NCI-H2227 treated with DMSO at 0.1 percent for 48 hours (cell line): ENCODE measurements at places on chromosomes 2 and 18.

GRCh38 chr18:32915516-32915915, 142.7 kb upstream of the KLHL14 start:
- no peak for DNase-seq

- no peak for DNase-seq
Measured at GRCh38 chr2:97931858-97932225, 63.9 kb downstream of the TMEM131 start.

GRCh38 chr18:12639990-12640880, 17.7 kb downstream of the SPIRE1 start:
- DNase-seq: no peak

DNA sequence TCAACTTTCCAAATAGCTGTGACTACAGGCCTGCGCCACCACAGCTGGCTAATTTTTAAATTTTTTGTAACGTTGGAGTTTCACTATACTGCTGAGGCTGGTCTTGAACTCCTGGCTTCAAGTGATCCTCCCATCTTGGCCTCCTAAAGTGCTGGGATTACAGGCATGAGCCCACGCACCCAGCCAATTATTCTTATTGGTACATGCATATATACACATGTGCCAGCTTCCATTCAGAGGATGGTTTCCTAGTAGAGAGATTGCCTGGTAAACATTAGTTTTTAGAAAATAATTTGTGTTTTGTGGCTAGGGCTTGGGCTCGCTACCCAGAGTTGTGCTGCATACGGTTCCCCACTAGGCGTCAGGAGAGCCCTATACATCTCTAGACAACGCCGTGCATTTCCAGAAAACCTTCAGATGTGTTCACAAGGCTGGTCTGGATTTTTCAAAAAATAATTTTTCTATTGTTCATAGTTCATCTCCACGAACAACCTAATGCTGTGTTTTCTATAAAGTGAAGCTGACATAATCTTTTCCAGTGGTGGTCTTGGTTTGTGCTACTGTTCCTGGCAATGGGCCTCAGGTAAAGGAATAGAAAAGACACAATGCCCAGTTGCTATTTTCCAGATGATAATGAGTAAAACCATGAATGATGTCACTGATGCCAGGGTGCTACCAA, 14.6 kb upstream of the AFG3L2 start:
- peak; percentile 62 for DNase-seq

DNA sequence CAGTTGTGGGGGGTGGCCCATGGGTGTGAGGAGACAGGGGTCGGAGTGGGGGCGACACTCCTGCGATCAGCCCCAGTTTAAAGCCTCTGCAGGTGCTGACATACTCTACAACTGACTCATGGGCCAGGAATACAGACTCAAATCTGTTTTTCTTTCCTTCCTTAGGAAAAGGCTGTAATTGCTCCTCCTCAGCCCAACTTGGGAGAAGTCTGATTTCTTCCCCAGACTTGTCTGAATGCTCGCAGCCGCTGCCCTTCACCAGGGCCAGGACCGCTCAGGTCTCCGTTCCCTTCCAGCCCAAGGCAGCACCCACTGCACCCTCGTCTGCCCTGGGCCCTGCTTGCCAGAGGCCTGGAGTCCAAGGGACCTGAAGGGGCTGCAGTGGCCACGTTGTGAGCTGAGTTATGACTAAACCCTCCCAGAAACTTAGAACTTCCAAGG, 41.3 kb downstream of the RHOB start:
- DNase-seq: no peak

GRCh38 chr18:59376351-59376935, 17.4 kb upstream of the LMAN1 start:
- DNase-seq: peak; percentile 64

DNA sequence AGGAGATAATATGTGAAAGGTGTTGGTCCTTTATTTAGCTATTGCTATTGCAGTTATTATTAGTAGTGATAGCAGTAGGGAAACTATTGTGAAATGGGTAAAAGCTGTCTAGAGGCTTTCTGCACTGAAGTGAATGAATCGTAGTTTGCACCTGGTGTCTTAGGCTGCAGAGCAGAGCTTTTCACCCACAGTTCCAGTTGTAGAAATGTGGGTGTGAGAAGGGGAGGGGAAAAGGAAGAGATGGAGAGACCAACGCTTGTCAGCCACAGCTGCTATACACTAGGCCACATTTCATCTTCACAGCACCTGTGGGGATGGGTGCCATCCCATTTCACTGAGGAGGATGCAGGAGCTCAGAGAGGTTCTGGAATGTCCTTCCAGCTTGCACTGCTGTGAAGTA, 50.0 kb downstream of the TRPM8 start:
- DNase-seq: no peak

- no peak for DNase-seq
Measured at GRCh38 chr18:11821643-11822237, 29.5 kb upstream of the CHMP1B start.

DNA sequence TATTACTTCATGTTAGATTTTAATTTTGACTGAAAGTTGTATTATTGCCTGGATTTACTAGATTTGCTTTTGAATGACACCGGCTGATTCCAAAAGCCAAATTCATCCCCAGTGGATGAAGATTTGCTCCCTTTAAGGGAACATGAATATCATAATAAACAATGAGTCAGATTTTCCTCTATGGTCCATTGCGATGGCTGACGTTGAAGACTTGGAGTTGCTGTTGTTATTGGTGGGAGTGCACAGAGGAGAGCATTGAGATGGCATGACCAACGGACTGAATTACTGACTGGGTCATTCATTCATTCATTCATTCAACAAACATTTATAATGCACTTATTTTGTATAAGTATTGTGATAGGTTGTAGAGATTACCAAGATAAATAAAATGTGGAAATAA, 33.4 kb upstream of the LYPD1 start:
- no peak for DNase-seq

DNA sequence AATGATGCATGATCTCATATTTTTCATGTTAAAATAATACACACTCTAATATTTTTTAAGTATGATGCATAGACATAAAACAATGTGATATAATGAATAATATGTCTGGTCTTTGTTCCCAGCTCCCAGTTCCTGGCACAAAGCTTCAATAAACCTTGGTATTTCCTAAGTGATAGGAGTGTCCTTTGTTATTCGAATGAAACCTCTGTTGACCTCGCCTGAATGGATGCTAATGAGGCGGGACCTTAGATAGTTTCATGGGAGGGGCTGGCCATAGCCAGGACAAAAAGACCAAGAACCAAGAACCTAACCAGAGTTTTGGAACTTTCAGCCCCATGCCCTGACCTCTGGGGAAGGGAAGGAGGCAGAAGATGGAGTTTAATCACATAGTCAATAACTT, 257.7 kb upstream of the COPS8 start:
- DNase-seq: no peak

DNA sequence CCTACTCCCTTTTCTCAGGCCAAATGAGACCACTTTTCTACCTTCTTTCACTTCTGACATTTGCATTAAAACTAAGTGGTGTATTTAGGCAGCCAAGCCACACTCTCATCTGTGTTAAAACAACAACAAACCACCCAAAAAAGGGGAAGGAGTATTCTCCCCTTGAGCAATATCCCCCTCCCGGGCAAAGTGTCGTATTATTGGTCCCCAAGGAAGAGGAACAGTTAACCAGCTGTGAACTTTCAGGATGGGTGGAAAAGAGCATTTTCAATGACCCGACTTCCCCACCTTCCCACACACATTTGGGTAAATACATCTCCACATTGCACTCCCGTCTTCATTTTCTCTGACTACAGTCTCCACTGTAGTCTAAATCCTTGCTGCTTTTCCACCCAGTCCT, 44.3 kb downstream of the FEZ2 start:
- DNase-seq: no peak

DNA sequence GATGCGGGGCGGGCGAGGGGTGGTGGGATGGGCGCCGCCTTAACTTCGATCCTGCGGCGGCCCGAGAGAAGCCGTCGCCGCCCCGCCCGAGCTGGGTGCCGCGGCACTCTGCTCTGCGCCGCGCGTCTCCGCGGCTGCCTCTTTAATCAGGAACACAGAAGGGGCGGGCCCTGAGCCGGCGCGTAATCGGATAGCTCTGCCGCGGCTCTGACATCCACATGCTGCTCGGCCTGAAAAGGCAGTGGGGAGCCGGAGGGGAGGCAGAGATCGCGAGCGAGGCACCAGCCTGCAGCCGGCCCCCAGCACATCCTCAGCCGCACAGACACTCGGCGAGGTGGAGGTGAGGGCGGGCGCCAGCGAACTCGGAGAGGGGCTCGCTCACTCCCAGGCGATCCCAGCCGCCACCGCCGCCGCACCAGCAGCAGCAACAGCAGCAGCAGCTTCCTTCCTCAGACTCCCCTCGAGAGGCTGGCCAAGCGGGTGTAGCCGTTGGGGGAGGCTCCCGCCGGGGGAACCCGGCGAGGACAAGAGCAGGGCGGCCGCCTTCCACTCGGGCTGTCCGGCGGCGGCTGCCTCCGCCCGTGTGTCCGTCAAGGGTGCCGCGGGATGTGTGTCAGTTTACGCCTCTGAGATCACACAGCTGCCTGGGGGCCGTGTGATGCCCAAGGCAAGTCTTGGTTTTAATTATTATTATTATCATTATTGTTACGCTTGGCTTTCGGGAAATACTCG, at the start of gene NRP2:
Gene NRP2 (plus strand): TSS at position 263 of the 732 bp plus-strand sequence. CDS start 790 bp downstream, outside the sequence.
- peak; percentile 91 for DNase-seq

DNA sequence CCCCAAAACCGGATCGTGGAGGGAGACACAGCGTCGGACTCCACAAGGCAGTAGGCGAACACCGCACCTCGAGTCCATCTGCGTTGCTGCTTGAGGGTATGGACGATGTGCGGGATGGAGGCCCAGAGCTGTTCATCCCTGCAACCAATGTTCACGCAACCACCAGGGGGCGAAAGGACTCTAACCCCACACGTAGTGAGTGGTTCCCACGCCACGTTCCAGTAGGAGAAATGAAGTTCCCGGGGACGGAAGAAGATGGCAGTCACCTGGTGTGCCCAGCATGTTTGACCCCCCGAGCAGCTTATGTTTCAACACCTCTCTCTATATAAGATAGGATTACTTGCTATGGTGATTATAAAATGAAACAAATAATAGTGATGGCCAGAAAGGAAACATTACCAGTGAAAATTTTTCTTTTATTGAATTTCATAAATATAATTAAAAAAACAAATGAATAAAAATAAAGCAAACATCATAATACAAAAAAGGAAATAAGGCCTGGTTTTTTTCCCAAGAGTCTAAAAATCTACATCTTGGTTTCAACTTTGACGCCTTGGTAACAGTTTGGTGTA, 184.3 kb downstream of the SH3BP4 start:
- DNase-seq: no peak

DNA sequence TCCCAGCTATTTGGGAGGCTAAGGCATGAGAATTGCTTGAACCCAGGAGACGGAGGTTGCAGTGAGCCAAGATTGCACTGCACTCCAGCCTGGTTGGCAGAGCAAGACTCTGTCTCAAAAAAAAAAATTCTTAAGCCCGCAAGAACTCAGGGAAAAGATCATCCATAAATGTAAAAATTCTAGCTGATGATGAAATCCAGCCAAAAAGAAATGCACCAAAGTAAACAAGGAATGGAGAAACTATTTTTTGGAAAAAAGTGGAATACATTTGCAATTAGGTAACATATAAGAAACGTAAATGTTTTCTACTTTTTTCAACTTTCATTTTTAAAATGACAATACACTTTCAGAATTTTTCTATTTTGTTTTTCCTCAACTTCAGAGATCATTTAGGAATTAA, 61.3 kb downstream of the ASXL2 start:
- no peak for DNase-seq

GRCh38 chr2:73920577-73921545, 5.8 kb upstream of the DGUOK start:
- peak; percentile 26 for DNase-seq

- no peak for DNase-seq
Measured at GRCh38 chr2:27736031-27736889, 35.3 kb upstream of the MRPL33 start.

- no peak for DNase-seq
Measured at GRCh38 chr2:206981086-206981674, 41.9 kb downstream of the CPO start.

GRCh38 chr2:126736133-126736874, 80.3 kb downstream of the GYPC start:
- DNase-seq: no peak

- no peak for DNase-seq
Measured at GRCh38 chr2:27202854-27203253, 9.0 kb upstream of the ATRAID start.

- no peak for DNase-seq
Measured at GRCh38 chr18:33741760-33742159, 163.7 kb downstream of the ASXL3 start.

GRCh38 chr18:74141667-74142066, 6.0 kb downstream of the FBXO15 start:
- DNase-seq: no peak

DNA sequence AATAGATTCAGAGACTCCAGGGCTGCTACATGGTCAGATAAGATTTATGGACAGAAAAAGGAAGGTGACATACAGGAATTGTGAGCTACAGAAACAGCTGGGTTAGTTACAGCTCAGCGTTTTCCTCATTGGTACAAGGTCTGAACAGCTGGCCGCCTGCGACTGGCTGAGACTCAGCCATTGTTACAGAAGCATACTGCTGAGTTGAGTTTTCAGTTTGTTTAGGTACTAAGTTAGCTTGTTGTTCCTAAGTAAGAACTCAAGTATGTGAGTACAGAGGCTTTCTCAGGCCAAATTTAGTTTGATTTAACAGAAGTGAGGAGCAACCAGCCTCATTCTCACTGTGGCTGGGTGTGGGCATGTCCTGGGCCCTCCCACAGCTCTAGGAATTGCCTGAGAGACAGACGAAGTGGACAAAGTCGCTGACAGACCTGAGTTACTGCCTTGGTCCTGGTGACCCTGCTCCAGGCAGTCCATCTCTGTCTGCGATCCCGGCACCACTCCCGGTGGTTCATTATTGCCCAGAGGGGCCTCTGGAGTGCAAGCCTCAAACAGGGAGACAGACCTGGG, 27.8 kb upstream of the RHOB start:
- no peak for DNase-seq

DNA sequence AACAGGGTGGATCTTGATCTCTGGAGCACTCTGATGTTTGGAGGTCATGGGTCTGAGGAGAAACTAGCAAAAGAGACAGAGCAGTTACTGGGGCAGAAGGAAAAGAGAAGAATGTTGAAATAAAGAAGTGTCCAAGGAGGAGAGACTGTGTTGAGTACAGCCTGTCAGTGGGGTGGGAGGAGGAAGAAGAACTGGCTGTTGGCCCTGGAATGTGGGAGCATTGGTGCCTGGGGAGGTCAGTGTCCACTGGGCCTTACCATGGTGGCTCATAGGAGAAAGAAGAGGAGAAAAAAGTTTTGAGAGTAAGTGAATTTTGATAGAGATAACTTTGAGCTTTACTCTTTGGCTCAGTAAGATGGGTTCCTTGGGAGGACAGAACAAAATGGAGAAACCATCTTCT, 499.0 kb downstream of the TXNL1 start:
- no peak for DNase-seq

GRCh38 chr2:144215701-144216675, 303.9 kb downstream of the ZEB2 start:
- DNase-seq: no peak
